ENCODE measurements at places on chromosomes 7 and 10. TPM values are rescaled to one million over a fixed set of nuclear protein-coding genes. Genes with fewer than 3 reads are reported as not detected.

The TBL2 gene
- total RNA-seq: 43.5 TPM

The INMT gene
- total RNA-seq: not detected

The WDFY4 gene
- total RNA-seq: 0.90 TPM

The HOXA1 gene
- total RNA-seq: not detected

The OPN1SW gene
- not detected for total RNA-seq

The SLC26A5 gene
- not detected for total RNA-seq

The ZSWIM8 gene
- total RNA-seq: 113 TPM

The KCNIP2 gene
- 4.5 TPM for total RNA-seq

The DYNC1I1 gene
- total RNA-seq: not detected

The CH25H gene
- total RNA-seq: not detected

The PNLIPRP2 gene
- total RNA-seq: not detected

The DKK1 gene
- total RNA-seq: not detected

The VGF gene
- total RNA-seq: 0.48 TPM

The AMPH gene
- total RNA-seq: not detected

The H2BK1 gene
- 1.2 TPM for total RNA-seq

The VIPR2 gene
- total RNA-seq: not detected

The CALHM3 gene
- not detected for total RNA-seq

The ZNF735 gene
- total RNA-seq: not detected

The RPS24 gene
- total RNA-seq: 1,474 TPM
